Activated naive CD8-positive, alpha-beta T cell treated with anti-CD3 and anti-CD28 coated beads, Interleukin-2, amount 10 ng/mL, durations not matched to agents 7 days and 5 days (primary cell): ENCODE measurements at places on chromosomes 6 and 20.
A peak's percentile ranks its signal among the peaks of the same experiment; 100 is the strongest.

GRCh38 chr20:33840759-33841435 is 29.7 kb downstream of the CHMP4B start:
- DNase-seq: no peak

GRCh38 chr6:36928547-36928918 is 26.0 kb upstream of the PI16 start:
- DNase-seq: no peak

- no peak for DNase-seq
Measured at GRCh38 chr6:147078602-147079001, 125.6 kb upstream of the STXBP5 start.

DNA sequence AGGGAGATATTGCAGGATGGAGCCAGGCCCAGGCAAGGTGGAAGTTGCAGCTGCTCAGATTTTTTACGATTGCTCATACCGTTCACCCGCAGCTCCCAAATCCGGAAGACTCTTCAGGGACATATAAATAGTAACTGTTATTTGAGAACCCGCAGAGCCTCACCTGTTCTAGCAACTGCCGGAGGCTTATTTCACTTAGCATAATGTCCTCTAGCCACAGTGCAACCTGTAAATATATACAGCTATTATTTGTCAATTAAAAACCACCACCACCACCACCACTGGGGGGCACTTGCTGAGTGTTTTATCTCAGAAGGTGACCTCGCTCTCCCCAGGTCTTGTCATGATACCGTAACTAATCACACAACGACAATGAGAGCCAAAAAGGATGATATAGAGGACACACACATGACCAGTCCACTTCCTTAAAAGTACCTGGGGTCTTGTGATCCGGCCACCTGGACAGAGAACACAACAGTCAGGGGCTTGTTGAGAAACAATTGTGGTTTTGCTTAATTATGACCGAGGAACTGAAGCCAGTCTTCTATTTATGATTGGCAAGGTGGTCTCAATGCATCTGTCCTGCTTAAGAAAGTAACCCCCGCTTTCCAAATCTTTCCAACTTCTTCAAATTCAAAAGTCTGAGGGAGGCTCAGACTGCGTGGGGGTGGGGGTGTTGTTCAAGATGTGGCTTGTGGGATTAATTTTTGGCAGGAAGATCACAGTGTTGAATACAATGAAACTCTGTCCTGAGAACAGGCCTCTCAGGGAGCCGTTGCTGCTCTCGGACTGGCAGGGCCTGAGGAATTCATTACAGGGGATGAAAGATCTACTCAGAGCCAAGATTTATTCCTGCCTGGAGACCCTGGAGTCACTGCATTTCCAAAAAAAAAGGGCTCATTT is 107.7 kb upstream of the PRND start:
- no peak for DNase-seq

- DNase-seq: no peak
Measured at GRCh38 chr6:145327586-145327985, 407.7 kb downstream of the EPM2A start.

GRCh38 chr6:136967876-136968752 is 46.0 kb downstream of the SLC35D3 start:
- peak; percentile 54 for DNase-seq

GRCh38 chr20:33262658-33263065 is 20.4 kb upstream of the BPIFB1 start:
- DNase-seq: no peak

- peak; percentile 72 for DNase-seq
Measured at GRCh38 chr6:6007366-6008088, 802 bp upstream of the NRN1 start.

DNA sequence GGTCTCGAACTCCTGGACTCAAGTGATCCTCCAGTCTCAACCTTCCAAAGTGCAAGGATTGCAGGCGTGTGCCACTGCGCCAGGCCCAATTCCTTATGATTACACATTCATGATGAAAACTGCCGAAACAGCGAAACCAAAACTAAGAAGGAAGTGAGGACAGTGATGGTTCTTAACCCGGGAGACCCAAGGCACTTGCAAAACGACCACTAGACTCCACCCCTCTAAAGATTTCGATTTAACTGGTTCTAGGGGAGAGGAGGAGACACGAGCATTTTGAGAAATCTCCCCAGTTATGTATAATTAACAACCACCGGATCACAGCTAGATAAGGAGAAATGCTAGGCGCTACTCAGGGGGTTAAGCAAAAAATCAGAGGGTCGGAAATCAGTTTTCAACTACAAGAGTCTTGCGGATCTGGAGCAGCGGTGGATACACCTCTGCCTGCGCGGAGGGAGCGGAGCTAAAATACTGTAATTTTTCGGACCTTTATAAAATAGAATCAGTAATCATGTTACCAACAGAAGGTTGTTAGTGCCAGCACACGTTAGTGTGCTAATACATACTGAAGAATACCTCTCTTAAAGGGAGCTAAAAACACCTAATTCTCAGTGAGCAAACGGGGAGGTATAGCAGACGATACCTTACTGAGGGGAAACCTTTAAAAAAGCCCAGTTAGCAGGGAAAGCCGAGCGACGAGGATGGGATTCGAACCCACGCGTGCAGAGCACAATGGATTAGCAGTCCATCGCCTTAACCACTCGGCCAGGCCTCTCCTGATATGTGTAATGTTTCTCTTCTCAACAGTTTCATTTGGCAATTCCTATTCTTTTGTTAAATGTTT is 60.0 kb upstream of the BTN3A2 start:
- DNase-seq: peak; percentile 59

DNA sequence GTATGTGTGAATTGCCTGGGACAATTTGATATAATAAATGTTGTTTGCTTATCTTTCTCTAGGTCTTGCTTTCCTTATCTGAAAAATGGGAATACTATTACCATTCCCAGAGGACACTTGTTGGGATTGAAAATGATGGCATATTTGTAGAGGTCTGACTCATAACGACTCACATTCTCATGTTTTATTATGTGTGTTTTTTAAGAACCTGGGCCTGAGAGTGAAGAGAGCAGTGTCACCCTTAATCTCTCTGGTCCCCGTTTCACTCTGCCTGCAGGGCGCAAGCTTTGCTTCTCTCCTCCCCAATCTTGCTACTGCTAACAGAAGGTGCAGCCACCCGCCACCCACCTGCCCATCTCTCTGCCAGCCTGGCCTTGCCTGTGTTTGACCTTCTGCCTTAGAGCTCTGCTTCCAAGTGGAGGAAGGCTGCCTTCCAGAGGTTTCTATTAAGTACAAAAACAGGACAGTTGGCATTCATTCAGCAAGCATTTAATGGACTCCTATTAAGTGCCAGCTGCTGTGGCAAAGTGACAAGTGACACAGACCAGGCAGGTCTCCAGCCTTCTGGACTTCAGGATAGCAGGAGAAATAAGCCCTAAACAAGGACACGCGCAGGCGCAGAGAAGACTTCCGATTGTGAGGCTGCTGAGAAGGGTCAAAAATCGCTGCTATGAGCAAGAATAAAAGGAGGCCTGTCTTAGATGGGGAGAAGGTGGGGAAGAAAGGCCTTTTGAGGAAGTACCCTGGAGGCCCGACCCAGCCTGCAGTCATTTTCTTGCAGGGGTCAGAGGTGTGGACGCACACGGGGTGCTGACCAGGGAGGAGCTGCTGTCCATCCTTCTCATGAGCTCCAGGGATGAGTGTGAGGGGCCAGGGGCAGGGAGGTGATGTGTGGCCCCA is 112.5 kb downstream of the JPH2 start:
- DNase-seq: peak; percentile 26

DNA sequence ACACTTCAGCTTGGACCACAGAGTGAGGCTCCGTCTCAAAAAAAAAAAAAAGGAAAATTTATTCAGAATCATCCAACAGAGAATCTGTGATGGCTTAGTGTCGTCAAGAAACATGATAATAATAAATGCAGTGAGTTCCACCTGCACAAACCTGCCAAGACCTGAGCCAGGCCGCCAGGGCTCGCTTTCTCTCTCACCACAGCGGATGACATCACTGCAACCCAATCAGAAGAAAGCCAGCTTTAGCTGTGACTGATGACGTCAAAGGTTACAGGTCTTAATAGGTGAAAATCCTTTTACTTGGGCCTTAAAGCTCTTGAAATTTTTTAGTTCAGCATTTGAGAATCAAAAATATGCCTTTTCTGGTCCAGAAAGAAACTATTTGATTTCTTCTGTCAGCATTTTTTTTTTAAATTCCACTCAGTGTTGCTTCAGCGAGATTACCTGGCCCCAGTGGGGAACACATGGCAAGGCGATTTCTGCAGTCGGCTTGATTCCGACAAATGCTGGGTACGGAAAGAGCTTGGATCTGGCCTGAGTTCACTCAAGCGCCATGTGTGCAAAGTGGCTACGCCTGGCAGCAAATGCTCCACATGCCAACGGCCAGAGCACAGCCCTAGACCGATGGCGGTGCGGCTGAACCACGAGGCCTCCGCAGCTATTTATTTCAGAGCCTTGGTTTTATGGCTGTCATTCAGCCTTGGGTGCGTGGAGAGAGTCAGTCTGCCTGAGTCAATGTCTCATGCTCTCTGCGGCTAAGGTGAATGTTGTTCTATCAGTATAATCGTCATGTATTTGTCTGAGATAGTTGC is 105.7 kb upstream of the QKI start:
- no peak for DNase-seq

DNA sequence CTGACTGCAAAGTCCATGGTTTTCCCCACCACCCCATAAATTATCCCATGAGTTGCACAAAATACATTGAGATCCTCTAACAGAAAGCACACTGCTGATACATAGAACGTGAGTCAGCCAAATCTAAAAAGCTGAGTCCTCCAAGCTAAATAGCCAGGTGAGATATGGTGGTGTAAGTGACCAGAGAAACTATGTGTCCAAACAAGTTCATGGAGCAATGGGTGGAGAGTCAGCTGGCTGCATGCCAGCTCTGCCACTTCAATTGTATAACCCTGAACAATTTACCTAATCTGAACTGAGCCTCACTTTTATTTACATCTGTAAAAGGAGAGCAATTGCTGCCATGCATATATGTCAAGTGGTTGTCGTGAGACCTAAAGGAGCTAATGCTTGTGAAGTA is 9.7 kb downstream of the SNAP25 start:
- no peak for DNase-seq

DNA sequence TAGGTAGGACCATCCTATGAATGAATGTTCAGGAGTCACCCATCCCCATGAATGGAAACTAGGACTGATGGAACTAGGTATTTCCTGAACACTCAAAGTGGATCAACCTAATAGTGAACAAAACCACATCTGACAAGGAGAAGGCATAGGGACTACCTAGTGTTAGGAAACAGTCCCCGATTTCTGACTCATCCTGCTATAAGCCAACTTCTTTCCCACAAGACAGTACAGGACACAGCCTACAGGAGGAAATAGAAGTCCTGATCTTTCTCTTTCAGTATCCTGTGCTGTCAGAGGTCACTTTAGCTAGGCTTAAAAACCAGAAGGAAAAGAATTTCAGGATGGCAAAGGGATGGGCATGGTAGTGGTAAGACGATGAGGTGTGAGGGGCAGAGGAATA is 19.5 kb upstream of the GMDS start:
- DNase-seq: no peak

GRCh38 chr20:57760698-57761412 is 51.0 kb upstream of the PMEPA1 start:
- no peak for DNase-seq

GRCh38 chr6:76162811-76163210 is 90.3 kb upstream of the IMPG1 start:
- DNase-seq: no peak

GRCh38 chr6:167005350-167006159 is 6.4 kb downstream of the CEP43 start:
- no peak for DNase-seq

- DNase-seq: no peak
Measured at GRCh38 chr20:46028110-46028509, 905 bp upstream of the SLC12A5 start.

- DNase-seq: no peak
Measured at GRCh38 chr6:46490425-46491200, 636 bp downstream of the RCAN2 start.

- DNase-seq: no peak
Measured at GRCh38 chr20:63228806-63229205, 6.9 kb upstream of the BIRC7 start.

GRCh38 chr20:58895448-58896180 is 43.1 kb downstream of the GNAS start:
- DNase-seq: no peak

GRCh38 chr6:26554697-26555504 is 16.7 kb downstream of the HMGN4 start:
- no peak for DNase-seq

- no peak for DNase-seq
Measured at GRCh38 chr6:167161851-167162467, 4.2 kb upstream of the GPR31 start.

GRCh38 chr6:33215271-33216116 is 7.2 kb downstream of the RING1 start:
- no peak for DNase-seq

- DNase-seq: no peak
Measured at GRCh38 chr6:54037277-54037779, 73.9 kb upstream of the MLIP start.

- peak; percentile 72 for DNase-seq
Measured at GRCh38 chr6:31776989-31777666, at the start of gene VWA7. Gene VWA7 (minus strand): TSS chr6:31777328. CDS start chr6:31776779, 549 bp downstream.

DNA sequence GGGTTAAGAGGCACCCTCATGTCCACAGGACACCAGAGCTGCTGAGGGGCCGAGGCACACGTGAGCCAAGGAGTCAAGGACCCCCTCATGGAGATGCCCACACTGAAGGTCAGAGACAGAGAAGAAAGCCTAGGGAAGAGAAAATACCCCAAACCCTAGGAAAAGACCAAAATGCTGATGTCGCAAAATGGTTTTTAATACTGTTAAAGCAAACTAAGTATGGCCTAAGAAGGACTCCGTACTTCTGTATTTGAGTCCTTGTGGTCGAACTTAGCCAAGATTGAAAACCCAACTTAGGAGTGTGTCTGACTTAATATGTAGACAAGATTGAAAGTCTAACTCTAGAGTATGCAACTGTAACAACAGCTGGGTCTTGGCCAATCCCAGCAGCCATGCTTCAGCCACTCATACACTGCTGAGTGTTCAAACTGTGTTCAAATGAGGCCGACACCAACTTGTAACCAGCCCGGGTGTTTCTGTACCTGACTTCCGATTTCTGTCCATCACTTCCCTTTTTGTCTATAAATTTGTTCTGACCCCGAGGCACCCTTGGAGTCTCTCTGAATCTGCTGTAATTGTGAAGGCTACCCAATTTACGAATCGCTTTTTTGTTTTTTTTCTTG is 92.6 kb upstream of the AGPAT4 start:
- no peak for DNase-seq

GRCh38 chr20:35207950-35208611 is 18.4 kb upstream of the MMP24 start:
- peak; percentile 64 for DNase-seq

GRCh38 chr6:19410481-19410880 is 426.7 kb upstream of the ID4 start:
- DNase-seq: no peak

GRCh38 chr20:44089987-44090674 is 96.9 kb downstream of the JPH2 start:
- no peak for DNase-seq

- DNase-seq: no peak
Measured at GRCh38 chr6:55617272-55617671, 38.3 kb upstream of the HMGCLL1 start.

DNA sequence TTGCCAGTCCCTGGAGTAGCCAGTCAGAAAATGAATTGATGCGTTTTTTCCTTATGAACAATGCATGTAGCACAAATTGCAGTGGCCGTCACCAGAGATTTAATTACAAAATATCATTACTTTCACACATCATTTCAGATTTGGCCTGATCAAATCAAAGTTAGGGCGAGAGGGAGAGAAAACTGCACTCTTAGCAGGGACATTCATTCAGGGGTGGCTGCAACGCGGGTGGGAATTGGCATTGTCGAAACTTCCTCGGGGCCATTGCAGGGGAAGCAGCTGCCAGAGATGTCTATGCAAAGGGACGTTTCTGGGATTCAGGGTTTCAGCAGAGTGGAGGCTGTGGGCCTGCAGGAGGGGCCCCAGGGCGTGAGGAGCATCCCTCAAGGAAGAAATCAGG is 76.5 kb upstream of the TOP1 start:
- no peak for DNase-seq
